ENCODE measurements at places on chromosomes 3 and 15.

- DNase-seq, result no peak
Observed at GRCh38 chr3:99872923-99873254, 55.2 kb downstream of the CMSS1 start.

DNA sequence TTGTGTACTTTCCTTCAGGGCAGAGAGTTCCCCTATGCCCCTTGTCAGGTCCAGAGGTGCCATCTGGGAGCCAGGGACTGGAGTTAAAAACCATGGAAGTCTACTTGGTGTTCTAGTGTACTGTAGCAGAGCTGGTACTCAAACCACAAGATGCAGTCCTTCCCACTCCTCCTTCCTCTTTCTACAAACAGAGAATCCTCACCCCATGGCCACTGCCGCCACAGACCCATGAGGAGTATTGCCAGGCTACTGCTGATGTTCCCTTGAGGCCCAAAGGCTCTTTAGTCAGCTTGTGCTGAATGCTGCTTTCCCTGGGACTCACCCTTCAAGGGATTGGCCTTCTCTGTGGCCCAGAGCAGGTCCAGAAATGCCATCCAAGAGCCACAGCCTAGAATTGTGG, 229.2 kb upstream of the ZPLD1 start:
- DNase-seq, result no peak

DNA sequence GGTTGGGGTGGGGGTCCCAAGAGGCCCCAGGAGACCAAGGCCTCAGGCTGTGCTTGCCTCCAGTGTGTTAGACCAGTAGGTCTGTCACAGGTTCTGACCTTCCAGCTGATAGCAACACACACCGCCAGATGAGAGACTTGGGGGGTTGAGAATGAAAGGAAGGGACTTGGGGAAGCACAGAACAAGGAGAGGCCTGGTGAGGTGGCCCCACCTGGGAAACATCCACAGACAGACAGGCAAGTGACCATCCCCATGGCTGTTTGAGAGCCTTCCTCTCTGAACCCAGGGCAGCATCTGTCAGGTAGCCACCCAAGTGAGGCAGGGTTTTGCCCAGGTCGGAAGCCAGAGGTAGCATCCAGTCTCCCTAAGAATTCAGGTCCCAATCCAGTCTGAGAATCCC, 35.0 kb upstream of the VPS8 start:
- no peak for DNase-seq

GRCh38 chr15:49926740-49927139, 192.3 kb downstream of the ATP8B4 start:
- DNase-seq, result no peak

DNA sequence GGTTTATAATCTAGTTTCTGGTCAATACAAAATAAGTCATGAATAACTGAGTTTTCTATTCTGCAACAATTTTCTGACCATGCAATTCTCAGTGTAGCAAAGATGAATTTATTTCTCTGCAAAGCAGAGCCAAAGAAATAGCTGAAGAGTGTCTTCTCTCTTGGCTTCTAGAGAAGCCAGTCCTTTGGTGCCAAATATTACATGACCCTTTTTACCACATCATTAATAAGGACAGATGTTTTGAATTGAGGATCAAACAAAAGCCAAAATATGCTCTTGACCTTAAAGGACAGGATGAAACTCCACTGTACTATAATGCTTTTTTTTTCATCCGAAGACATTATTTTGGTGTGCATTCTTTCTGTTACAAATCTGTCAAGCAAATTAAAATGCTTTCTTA, 40.2 kb upstream of the OSTN start:
- DNase-seq, result no peak

- no peak for DNase-seq
Observed at GRCh38 chr15:35705030-35705883, 159.3 kb upstream of the DPH6 start.

DNA sequence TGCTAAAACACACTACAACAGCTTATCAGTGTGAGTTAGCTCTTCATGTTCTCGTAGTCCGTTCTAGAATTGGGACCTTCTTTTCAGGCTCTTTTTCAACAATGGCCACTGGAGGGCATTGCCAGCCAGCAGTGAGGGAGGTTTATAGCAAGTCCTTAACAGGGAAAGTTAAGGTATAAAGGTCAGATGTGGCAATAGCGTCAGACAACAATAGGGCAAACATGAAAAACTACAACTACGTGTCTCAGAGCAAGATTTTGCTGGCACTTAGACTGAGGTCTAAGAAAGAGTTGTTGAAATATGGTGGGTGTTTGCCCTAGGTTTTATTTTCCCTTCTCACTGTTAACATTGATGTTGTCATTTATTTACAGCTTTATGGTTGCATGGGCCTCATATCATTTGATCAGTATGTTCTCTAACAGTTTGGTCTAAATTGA, 161.4 kb downstream of the GMNC start:
- peak; percentile 81 for DNase-seq

Measured in DMS53 (cell line).